Activated naive CD8-positive, alpha-beta T cell treated with anti-CD3 and anti-CD28 coated beads, Interleukin-2, amount 10 ng/mL, durations not matched to agents 7 days and 5 days (primary cell): ENCODE measurements at places on chromosomes 2 and 18.

DNA sequence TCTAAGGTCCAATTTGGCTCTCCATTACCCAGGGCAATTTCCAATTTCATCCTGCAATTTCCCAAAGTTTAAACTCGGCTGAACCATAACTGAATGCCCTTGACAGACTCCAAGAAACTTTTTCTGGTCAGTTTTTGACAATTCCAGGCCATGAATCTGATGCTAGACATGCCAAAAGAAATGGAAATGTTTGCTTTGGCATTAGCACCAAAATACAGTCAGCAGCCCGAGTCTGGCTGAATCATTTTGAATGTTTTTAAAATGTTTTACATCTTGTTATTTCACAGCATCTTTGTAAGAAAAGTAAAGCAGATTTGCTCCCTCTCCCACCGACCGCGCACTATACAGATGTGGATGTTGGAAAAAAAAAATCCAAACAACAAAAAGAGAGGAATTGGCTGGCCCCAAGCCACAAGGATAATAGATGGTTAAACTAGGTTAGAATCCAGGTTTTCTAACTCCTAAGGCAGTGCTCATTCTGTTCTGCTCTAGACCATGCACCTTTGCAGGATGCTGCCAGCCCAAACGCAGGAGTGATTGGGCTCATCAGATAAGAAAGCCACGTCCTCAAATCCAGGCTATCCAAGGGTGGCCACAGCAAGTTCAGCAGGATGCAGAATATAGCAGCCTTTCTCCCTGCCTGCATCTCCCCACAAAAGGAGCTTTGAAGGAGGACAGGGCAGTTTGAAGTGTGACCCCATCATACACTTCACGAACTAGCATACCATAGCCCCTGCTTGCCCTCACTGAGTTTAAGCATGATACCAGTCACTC is 167.5 kb downstream of the ALK start:
- peaks cover 5% of the 10 kb centered on the region for H3K4me1 ChIP-seq
- H3K27ac ChIP-seq: no peak overlapping the region
- H3K4me3 ChIP-seq: no peak overlapping the region
- no peaks in the 10 kb centered on the region for H3K36me3 ChIP-seq
- H3K27me3 ChIP-seq: peaks cover 1% of the 10 kb centered on the region

- no peak overlapping the region for H3K27ac ChIP-seq
- H3K4me1 ChIP-seq: no peaks in the 10 kb centered on the region
- no peak overlapping the region for H3K4me3 ChIP-seq
- no peaks in the 10 kb centered on the region for H3K36me3 ChIP-seq
These were observed 222.9 kb downstream of the NDUFA10 start for GRCh38 chr2:239802185-239802649.

DNA sequence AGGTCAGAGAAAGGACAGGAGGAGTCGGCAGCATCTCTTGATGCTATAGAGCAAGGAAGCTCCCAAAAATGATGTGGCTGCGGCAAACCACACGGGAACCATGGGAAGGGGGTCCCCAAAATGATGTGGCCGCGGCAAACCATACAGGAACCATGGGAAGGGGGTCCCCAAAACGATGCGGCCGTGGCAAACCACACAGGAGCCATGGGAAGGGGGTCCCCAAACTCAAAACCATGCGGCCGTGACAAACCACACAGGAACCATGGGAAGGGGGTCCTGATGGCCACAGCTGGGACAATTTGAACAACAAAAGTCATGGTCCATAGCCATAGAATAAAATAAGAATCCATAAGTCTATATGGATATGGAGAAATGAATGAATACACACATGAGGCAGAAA is 58.4 kb upstream of the GLI2 start:
- no peak overlapping the region for H3K4me3 ChIP-seq
- H3K36me3 ChIP-seq: no peaks in the 10 kb centered on the region
- DNase-seq: no peak

DNA sequence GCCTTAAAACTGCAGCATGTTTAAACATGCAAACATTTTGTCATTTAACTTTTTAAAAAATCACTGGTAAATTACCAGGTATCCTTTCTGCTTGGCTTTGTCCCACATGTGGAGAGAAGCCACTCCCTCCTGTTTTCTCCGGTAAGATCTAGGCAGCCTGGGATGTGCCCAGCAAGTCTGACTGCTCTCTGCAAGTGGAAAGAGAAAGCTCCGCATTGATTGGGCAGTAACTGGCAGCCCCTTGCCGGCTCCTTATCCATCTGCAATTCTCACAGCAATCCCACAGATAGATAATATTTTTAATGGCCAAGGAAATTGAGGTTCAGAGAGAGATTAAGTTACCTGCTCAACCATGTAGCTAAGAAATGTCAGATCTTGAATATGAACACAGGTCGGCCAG is 136.1 kb downstream of the TMEM200C start:
- H3K27ac ChIP-seq: no peak overlapping the region
- H3K4me1 ChIP-seq: no peaks in the 10 kb centered on the region
- H3K36me3 ChIP-seq: no peaks in the 10 kb centered on the region
- DNase-seq: no peak
- H3K27me3 ChIP-seq: peaks cover 3% of the 10 kb centered on the region

DNA sequence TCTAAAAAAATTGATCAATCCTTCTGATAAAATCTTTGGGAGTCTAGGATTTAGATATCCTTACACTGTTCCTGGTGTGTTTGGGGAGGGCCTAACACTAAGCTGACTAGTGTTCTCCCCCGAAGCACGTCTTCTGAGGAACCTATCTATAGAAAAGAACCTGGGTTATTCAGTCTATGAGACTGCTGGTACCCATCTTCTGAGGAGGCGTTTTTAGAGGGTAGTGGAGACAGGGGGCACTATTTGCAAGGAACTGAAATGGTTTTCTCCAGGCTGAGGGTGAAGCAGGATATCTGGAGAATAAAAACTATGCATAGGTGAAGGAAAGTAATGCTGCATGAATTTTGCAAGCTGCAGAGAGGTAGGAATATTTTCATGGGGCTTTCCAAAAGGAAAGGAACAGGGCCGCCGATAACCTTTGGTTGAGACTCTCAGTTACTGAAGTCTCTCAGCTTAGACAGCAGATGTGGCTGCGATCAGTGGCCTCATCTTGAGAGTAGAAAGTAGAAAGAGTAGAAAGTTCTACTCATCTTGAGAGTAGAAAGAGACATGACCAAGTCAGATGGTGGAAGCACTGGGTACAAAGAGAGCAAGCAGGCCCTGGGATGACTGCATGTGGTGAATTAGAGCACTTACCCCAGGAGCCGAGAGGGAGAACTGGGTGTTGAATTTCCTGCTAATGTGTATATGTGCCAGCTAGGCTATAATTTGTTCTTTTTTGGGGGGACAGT is 31.8 kb upstream of the KCNE4 start:
- no peaks in the 10 kb centered on the region for H3K4me1 ChIP-seq
- no peak overlapping the region for H3K27ac ChIP-seq
- no peaks in the 10 kb centered on the region for H3K36me3 ChIP-seq
- DNase-seq: no peak

DNA sequence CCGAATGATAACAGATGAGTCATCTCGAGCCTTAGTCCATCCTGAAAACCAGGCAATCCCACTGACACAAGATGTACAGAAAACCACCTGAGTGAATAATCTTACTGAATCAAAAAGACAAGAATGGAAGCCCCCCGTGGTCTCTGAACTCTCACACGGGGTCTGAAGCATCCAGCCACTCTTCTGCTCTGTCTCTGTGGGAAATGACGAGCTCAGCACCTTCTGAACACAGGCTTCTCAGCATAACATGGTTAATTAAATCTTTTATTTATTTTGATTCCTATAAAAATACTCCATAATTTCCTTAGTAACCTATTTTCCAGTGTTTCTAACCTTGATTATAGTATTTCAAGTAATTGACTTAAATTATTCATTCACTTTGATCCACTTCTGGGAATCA is 203.7 kb downstream of the TMEM163 start:
- no peaks in the 10 kb centered on the region for H3K36me3 ChIP-seq
- peaks cover 2% of the 10 kb centered on the region for H3K27me3 ChIP-seq
- no peak for DNase-seq
- H3K4me1 ChIP-seq: no peaks in the 10 kb centered on the region
- no peak overlapping the region for H3K4me3 ChIP-seq

GRCh38 chr18:47898696-47899095 is 31.8 kb downstream of the SMAD2 start:
- H3K36me3 ChIP-seq: peaks cover 60% of the 10 kb centered on the region
- H3K4me3 ChIP-seq: no peak overlapping the region
- H3K4me1 ChIP-seq: peaks cover 31% of the 10 kb centered on the region

- no peak for DNase-seq
- no peaks in the 10 kb centered on the region for H3K27me3 ChIP-seq
- peaks cover 4% of the 10 kb centered on the region for H3K4me1 ChIP-seq
- H3K27ac ChIP-seq: no peak overlapping the region
- no peak overlapping the region for H3K4me3 ChIP-seq
These were observed 23.7 kb downstream of the HEATR5B start for GRCh38 chr2:37060446-37060845.

- peaks cover 4% of the 10 kb centered on the region for H3K4me1 ChIP-seq
- H3K27me3 ChIP-seq: peaks cover 19% of the 10 kb centered on the region
- no peak for DNase-seq
- no peaks in the 10 kb centered on the region for H3K36me3 ChIP-seq
- no peak overlapping the region for H3K4me3 ChIP-seq
These were observed 57.4 kb upstream of the GLI2 start for GRCh38 chr2:120678251-120678650.

- no peak overlapping the region for H3K27ac ChIP-seq
- H3K4me1 ChIP-seq: peaks cover 14% of the 10 kb centered on the region
- DNase-seq: peak; percentile 63
- peak overlapping the region; percentile 89 for H3K4me3 ChIP-seq
These were observed 95.3 kb downstream of the CD8B2 start for GRCh38 chr2:106582148-106583143.

DNA sequence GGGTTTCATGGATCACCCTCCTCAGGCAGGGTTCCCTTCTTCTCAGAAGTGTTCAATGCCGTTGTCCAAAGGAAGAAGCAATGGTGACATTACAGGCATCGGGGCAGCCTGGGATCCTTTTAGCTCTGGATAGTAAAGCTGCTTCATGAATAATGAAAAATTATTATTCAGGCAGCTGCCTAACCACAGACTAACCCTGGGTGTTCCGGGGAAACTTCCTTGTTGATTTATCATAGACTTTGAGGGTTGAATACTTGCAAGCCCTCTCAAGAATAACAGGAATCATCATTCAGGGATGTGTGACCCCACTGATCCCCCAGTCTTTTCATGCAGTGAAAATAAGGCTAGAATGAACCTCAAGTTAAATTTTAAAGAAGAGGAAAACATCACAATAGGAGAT is 419.4 kb downstream of the MEIS1 start:
- no peaks in the 10 kb centered on the region for H3K36me3 ChIP-seq
- no peak overlapping the region for H3K4me3 ChIP-seq
- DNase-seq: no peak
- no peaks in the 10 kb centered on the region for H3K27me3 ChIP-seq
- no peaks in the 10 kb centered on the region for H3K4me1 ChIP-seq
- no peak overlapping the region for H3K27ac ChIP-seq

GRCh38 chr2:68412127-68412819 is 47.2 kb downstream of the PLEK start:
- H3K27ac ChIP-seq: no peak overlapping the region
- peaks cover 7% of the 10 kb centered on the region for H3K36me3 ChIP-seq
- DNase-seq: no peak
- peaks cover 8% of the 10 kb centered on the region for H3K4me1 ChIP-seq
- H3K4me3 ChIP-seq: no peak overlapping the region

DNA sequence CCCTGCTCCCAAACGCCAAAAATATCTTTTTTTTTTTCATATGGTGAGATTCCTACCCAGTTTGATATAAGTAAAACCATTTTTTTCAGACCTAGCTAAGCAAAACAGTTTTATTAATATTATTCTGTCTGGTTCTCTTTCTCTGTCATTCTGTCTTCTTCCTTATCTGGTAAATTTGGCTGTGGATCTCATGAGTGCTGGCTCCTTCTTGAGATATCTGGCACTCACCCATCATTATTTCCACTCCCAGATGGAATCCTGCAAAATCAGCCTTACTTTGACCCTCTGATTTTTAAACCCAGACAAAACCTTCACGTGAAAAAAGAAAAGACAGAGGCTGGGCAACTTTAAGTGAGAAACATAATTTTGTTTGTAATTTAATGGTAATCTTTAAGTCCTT is 373.6 kb downstream of the NYAP2 start:
- H3K4me1 ChIP-seq: no peaks in the 10 kb centered on the region
- no peak overlapping the region for H3K4me3 ChIP-seq
- H3K36me3 ChIP-seq: no peaks in the 10 kb centered on the region
- no peak overlapping the region for H3K27ac ChIP-seq

- H3K4me3 ChIP-seq: no peak overlapping the region
- peaks cover 3% of the 10 kb centered on the region for H3K4me1 ChIP-seq
- H3K36me3 ChIP-seq: no peaks in the 10 kb centered on the region
- no peak overlapping the region for H3K27ac ChIP-seq
- no peak for DNase-seq
- H3K27me3 ChIP-seq: peaks cover 2% of the 10 kb centered on the region
These were observed 1124.9 kb upstream of the ZEB2 start for GRCh38 chr2:145644820-145645302.

DNA sequence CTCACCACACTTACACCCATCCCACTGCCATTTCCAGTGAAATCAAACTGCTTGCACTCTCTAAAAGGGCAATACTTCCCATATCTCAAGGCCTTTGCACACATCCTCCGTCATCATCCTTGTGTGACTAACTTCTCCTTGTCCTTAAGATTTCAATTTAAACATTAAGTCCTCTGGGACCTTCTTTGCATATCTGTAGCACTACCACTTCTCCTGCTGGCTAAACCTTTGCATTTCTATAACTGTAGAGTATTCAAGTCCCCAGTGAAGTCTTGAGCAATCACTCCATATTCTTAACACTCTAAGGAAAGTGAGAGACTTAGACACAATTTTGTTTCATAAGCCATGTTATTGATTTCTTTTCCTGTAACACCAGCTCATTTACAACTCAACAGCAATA is 136.8 kb upstream of the EPHA4 start:
- no peak for DNase-seq
- no peaks in the 10 kb centered on the region for H3K4me1 ChIP-seq
- no peak overlapping the region for H3K4me3 ChIP-seq
- no peaks in the 10 kb centered on the region for H3K27me3 ChIP-seq
- no peak overlapping the region for H3K27ac ChIP-seq

- H3K4me1 ChIP-seq: peaks cover 11% of the 10 kb centered on the region
- DNase-seq: no peak
- H3K36me3 ChIP-seq: no peaks in the 10 kb centered on the region
- peaks cover 3% of the 10 kb centered on the region for H3K27me3 ChIP-seq
These were observed 6.8 kb downstream of the PKP4 start for GRCh38 chr2:158463496-158464095.

DNA sequence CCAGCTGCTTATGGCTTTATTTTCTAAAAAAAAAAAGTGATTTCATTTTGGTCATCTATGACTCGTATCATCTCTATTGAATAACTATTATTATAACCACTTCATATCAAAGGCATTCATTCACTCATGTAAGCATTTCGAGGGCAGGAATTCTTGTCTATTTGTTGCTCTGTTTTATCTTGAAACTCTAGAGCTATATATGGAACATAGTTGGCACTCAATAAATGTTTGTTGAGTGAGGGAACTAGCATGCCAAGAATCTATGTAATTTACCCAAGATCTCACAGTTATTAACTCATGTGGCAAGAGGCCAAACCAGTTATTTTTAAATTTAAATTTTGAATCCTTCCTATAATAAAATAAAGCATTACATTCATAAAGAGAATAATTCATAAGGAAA is 470.1 kb downstream of the TMX3 start:
- H3K27me3 ChIP-seq: no peaks in the 10 kb centered on the region
- H3K4me1 ChIP-seq: no peaks in the 10 kb centered on the region
- no peaks in the 10 kb centered on the region for H3K36me3 ChIP-seq
- no peak overlapping the region for H3K4me3 ChIP-seq
- no peak for DNase-seq
